ENCODE measurements at places on chromosomes 4 and X.
A peak's percentile ranks its signal among the peaks of the same experiment; 100 is the strongest.

DNA sequence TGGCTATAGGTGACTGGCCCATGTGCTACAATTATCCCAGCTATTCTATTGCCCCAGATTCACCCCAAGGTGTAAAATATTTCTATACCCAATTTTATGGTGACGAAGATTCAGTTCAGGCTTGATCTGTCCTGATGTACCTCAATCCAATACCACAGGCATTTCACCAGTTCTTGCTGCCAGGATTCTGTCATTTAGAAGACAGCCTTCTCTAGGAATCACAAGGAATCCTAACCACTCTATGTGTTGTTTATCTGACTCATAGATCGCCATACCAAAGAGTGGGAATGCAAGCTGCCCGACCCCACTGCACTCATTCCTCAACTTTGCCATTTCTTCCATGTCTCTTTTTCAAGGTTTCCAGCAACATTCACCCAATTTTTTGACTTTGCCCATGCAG lies 355.0 kb upstream of the EMCN start:
- peak; percentile 35 for DNase-seq

- DNase-seq, result no peak
These were observed 104.6 kb downstream of the PHEX start for GRCh38 chrX:22136711-22137110.

GRCh38 chrX:41026702-41027078 lies 58.6 kb upstream of the USP9X start:
- no peak for DNase-seq

- DNase-seq, result peak; percentile 7
These were observed 4.0 kb upstream of the KANTR start for GRCh38 chrX:53089925-53090324.

GRCh38 chrX:150212672-150213480 lies 150.2 kb upstream of the MAMLD1 start:
- DNase-seq, result peak; percentile 63

DNA sequence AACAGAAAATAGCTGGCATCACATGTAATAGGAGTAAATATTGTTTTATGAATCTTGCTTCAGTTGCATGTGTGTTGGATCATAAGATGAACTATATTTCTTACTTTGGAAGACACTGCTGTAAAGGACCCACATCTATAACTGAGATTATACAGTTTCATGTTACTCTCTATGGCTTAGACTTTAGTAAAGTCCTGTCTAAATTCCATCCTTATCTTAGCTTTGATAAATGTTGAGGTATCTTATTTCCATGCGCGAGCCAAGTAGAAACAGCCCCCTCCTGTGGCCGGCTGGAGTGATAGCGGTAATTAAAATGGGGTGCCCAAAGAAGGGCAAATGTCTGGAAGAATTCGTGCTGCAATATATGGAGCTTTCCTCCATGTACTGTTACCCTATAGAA lies 43.0 kb downstream of the CCDC158 start:
- DNase-seq, result peak; percentile 46

GRCh38 chr4:141314627-141315026 lies 93.9 kb downstream of the ZNF330 start:
- DNase-seq, result no peak

DNA sequence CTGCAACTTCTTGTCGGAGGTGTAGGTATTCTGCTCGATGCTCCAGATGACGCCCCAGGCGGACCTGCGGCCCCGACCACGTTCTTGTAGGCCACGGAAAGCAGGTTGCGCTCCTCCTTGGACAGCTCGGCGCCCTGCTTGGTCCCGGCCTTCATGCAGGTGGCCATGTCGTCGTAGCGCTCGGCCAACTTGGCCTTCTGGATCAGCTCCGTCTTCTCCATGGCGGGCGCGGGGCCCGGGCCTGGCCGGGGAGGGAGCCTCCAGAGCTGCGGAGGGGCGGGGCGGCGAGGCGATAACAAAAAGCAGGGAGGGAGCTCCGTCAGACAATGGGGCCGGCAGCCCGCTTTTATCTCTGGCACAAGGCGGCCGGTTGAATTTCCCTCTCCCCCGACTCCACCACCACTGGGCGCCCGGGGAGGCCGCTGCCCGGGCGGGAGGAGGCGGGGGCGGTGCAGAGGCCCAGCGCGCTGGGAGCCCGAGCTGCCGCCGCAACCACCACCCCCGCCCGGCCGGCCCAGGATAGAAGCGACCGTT lies 28.3 kb upstream of the DRP2 start:
- peak; percentile 14 for DNase-seq
